ENCODE measurements at places on chromosomes 12 and 14. TPM values are rescaled to one million over a fixed set of nuclear protein-coding genes. Genes with fewer than 3 reads are reported as not detected.

NFE2 gene
- 0.17 TPM for total RNA-seq

EML5 gene
- total RNA-seq: 0.66 TPM

CPM gene
- 29.8 TPM for total RNA-seq

KRR1 gene
- total RNA-seq: 36.5 TPM

PPP4R4 gene
- 0.51 TPM for total RNA-seq
